Placental epithelial cell (primary cell): ENCODE measurements at places on chromosomes 3 and 15. TPM values are rescaled to one million over a fixed set of nuclear protein-coding genes. Genes with fewer than 3 reads are reported as not detected.

Gene TRPM7
- 60.9 and 62.8 TPM in 2 replicates for total RNA-seq

Gene FSIP1
- total RNA-seq = 0.39 and 0.43 TPM in 2 replicates

Gene MYZAP
- total RNA-seq = 1.2 and 2.5 TPM in 2 replicates

Gene CPNE9
- total RNA-seq = not detected in 2 replicates

Gene ATXN7
- 13.3 and 22.0 TPM in 2 replicates for total RNA-seq

Gene CCR3
- total RNA-seq = 0.33 TPM in 1 of 2 replicates, not detected in the other

Gene IQCF2
- total RNA-seq = not detected in 2 replicates

Gene SAMMSON
- total RNA-seq = not detected in 2 replicates

Gene TRPM1
- total RNA-seq = not detected in 2 replicates

Gene CLDN16
- total RNA-seq = not detected in 2 replicates

Gene PPIB
- 709 and 933 TPM in 2 replicates for total RNA-seq

Gene MKRN3
- total RNA-seq = 0.11 and 1.6 TPM in 2 replicates

Gene FAM43A
- 0.22 and 0.39 TPM in 2 replicates for total RNA-seq

Gene TMEM158
- under 0.01 and 0.76 TPM in 2 replicates for total RNA-seq

Gene SEMA5B
- not detected in 2 replicates for total RNA-seq

Gene CCR9
- not detected in 2 replicates for total RNA-seq

Gene ISLR
- 0.39 TPM in 1 of 2 replicates, not detected in the other for total RNA-seq

Gene FBLN2
- total RNA-seq = 34.8 and 187 TPM in 2 replicates

Gene TIPARP
- 18.5 and 55.5 TPM in 2 replicates for total RNA-seq

Gene CHRNB4
- under 0.01 TPM in 1 of 2 replicates, not detected in the other for total RNA-seq

Gene EFHB
- 1.6 TPM in 1 of 2 replicates, not detected in the other for total RNA-seq

Gene ADAMTS9
- 11.6 and 13.0 TPM in 2 replicates for total RNA-seq

Gene SKOR1
- 0.22 and 0.79 TPM in 2 replicates for total RNA-seq

Gene DPPA2
- not detected in 2 replicates for total RNA-seq

Gene ILDR1
- total RNA-seq = not detected in 2 replicates

Gene DNAH12
- 0.11 and 0.39 TPM in 2 replicates for total RNA-seq

Gene KBTBD13
- total RNA-seq = not detected in 2 replicates

Gene FES
- total RNA-seq = 19.7 and 40.8 TPM in 2 replicates

Gene LHFPL4
- total RNA-seq = not detected in 2 replicates

Gene ZNF502
- 5.0 and 7.9 TPM in 2 replicates for total RNA-seq

Gene LRRC31
- total RNA-seq = not detected in 2 replicates

Gene PYGO1
- 15.4 and 23.9 TPM in 2 replicates for total RNA-seq

Gene CX3CR1
- under 0.01 TPM in 1 of 2 replicates, not detected in the other for total RNA-seq

Gene TEX9
- total RNA-seq = 2.6 and 7.5 TPM in 2 replicates

Gene PLSCR2
- not detected in 2 replicates for total RNA-seq

Gene DAPK2
- total RNA-seq = under 0.01 and 0.39 TPM in 2 replicates

Gene THAP10
- total RNA-seq = 1.5 and 2.0 TPM in 2 replicates

Gene WDR93
- total RNA-seq = 0.11 and 0.39 TPM in 2 replicates

Gene PROK2
- not detected in 2 replicates for total RNA-seq

Gene SLC24A5
- not detected in 2 replicates for total RNA-seq

Gene RBM6
- total RNA-seq = 38.0 and 56.1 TPM in 2 replicates

Gene ACTRT3
- 6.2 and 7.1 TPM in 2 replicates for total RNA-seq

Gene LRRIQ4
- total RNA-seq = under 0.01 TPM in 1 of 2 replicates, not detected in the other

Gene IL5RA
- total RNA-seq = not detected in 2 replicates

Gene PPP1R14D
- not detected in 2 replicates for total RNA-seq

Gene CD200
- total RNA-seq = 0.39 TPM in 1 of 2 replicates, not detected in the other

Gene C3orf85
- not detected in 2 replicates for total RNA-seq

Gene CNBP
- total RNA-seq = 319 and 336 TPM in 2 replicates

Gene SCG3
- total RNA-seq = not detected in 2 replicates

Gene LRTM1
- total RNA-seq = 0.39 TPM in 1 of 2 replicates, not detected in the other

Gene TM6SF1
- total RNA-seq = not detected in 2 replicates

Gene AP4E1
- total RNA-seq = 7.1 and 15.0 TPM in 2 replicates

Gene ASTE1
- total RNA-seq = 6.9 and 11.8 TPM in 2 replicates
